ENCODE measurements at places on chromosomes 5 and 9.

DNA sequence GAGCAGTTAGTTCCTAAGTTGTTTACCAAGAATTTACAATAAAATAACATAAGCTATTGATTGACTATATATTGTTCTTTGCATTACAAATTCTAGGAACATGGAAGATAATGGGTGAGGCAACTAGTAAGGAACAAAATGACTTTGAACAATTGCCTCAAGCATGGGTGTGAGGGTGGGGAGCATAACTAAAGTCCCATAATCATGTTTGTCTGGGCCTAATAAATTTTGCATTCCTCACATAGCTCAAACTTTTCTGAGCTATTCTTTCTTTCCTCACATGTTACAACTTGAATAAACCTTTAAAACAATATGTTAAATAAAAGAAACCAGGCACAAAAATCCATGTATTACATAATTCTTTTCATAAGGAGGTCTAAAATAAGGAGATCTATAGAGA lies 1066.1 kb downstream of the NR2F1-AS1 start:
- DNase-seq = no peak

GRCh38 chr5:6261256-6261655 lies 117.1 kb downstream of the MED10 start:
- no peak for DNase-seq

- no peak for DNase-seq
These were observed 367.6 kb downstream of the PDE4D start for GRCh38 chr5:59525957-59526356.

DNA sequence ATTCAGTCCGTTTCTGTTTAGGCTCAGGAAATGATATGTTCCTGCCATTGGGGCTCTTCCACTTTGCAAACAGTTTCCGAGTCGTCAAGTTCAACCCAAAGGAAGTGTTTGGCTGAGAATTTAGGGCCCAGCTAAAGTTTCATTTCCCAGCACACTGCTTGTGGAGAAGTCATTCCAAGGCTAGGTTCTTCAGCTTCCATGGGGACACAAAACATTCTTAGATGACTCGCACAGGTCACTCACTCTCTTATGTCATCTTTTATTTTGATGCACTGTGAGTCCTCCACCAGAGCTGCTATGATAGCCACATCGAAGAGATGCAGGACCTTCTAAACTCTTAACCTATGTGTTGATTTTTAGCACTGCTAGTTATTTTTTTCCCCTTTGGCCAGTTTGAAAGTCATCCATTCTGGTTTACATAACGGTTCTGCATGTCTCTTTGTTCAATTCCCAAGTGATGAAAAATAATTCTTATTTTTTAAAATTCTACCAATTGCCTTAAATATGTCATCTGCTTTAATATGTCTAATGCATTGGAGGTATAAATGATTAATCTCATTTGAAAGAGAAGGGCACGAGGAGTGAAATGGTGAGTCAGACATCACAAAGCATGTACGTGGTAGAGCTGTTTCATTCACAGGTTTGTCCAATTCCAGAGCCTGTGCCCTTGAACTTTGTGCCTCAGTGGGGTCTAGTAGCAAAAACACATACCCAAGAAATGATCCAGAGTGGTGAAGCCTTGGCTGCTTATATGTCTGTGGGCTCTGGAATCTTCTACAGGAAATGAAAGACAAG lies 84.3 kb downstream of the ZNF462 start:
- no peak for DNase-seq

GRCh38 chr5:126972062-126972895 lies 58.1 kb downstream of the MARCHF3 start:
- DNase-seq = no peak

Measured in NCI-H774 (cell line).